ENCODE measurements at places on chromosomes 1 and 21.

GRCh38 chr1:32618673-32619221 is 31.6 kb downstream of the ZBTB8OS start:
- DNase-seq, result no peak

DNA sequence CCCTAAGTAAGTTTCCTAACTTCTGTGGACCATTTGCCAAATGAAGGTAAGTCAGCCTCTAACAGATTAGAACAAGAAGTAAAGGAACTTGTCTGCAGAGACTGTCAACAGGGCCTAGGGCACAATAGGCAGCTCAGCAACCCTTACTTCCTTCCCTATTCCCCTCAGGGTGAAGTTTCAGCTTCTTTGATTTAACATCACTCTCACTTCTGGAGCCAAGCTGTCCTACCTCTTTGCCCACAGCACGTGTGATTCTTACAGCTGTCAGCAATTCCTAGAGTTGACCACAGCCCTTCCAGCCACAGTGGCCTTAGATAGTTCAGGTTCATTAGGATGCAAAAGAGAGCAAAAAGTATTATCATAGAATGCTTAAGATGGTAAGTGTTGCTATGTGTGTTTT is 7.6 kb upstream of the EIF4G3 start:
- no peak for DNase-seq

DNA sequence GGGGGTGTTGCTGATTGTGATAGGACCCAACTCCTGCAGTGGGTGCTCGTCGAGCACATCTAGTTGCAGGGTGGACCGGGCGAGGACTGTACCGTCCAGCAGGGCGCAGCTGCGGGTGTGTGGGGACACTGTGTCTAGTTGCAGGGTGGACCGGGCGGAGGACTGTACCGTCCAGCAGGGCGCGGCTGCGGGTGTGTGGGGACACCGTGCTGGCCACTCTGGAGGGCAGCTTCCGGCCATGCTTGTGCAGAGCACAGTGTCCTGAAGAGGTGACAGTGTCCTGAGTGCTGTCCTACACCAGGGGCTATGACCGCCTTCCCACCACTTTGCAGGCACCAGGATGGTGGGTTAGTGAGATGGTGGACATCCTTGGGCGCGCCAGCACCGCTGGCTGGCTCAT is 4.6 kb upstream of the TRPM2 start:
- no peak for DNase-seq

DNA sequence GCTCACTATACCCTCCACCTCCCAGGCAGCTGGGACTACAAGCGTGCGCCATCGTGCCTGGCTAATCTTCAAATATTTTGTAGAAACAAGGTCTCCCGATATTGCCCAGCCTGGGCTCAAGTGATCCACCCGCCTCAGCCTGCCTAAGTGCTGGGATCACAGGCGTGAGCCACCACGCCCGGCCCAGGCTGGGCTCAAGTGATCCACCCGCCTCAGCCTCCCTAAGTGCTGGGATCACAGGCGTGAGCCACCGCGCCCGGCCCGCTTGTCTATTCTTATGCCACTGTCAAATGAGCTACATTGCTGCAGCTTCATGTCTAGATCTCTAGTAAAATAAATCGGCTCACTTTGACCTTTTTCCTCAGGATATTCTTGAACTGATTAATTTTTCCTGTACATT is 107.7 kb upstream of the COL6A1 start:
- no peak for DNase-seq

DNA sequence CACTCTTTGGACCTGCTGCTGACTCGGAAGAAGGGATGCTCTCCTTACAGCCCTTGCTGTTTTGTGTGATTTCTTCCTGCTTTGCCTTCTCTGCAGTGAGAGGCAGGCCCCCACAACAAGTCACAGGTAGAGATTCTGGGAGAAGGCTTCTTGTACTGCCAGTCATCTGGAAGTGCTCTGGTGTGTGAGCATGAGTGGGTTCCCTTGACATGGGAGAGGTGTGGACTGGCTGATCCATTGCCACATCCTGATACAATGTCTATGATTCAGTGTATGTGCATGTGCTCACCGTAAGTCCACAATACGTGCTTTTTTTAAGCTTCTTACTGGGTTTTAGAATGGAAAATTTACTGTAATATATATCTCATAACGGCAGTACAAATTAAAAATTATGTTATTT is 46.0 kb upstream of the PLA2G4A start:
- peak; percentile 73 for DNase-seq

DNA sequence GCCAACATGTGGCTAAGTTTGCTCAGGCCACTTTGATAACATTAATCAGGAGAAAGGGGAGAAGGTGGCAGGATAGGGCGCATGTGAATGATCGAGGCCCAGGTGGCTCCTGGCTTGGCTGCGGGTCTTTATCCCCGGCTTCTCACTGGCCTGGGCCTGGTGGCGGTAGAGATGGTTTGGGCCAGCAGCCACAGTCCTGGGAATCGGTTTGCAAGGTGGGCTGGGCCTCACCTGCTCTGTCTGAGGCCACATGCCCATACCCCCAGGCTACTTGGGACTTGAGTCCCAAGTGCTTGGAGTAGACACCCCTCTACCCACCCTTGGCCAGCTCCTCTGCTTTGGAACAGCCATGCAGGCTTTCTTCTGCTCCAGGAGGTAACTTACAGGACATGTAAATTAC is 49.7 kb upstream of the DISP3 start:
- no peak for DNase-seq

DNA sequence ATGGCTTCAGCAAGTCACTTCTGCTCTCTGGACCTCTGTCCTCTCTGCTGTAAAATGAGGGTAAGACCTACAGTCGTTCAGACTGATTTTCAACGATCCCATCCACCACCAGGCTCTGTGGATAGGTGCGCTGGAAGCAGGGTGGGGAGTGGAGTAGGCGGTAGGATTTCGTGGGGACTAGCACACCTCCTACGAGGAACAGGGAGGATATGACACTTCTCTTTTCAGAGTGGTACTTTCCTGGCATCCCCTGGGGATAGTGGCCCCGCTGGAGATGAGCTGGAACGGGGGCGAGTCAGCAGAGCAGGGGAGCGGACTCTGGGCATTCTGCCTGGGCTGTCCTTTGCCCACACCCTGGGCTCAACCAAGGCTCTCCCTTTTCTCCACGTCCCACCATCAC is 17.7 kb downstream of the ETNK2 start:
- no peak for DNase-seq

DNA sequence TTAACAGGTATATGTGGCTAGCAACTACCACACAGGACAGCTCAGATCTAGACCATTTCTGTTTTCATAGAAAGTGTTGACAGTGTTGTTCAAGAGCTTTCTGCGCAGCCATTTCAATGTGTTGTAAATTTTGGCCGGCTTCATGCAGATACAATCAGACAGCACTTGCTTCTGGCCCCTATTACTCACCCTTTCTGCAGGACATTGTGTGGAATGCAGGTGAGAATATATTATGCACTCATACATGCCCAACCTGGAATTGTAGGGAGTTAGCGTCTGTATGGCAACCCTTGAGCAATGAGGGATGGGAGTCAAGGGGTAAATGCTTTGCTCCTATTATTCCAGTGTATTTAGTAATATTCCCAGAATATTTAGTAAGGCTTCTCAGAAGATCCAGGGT is 180.9 kb upstream of the PLXNA2 start:
- DNase-seq, result no peak
